ENCODE measurements at places on chromosomes 2 and 18. TPM values are rescaled to one million over a fixed set of nuclear protein-coding genes. Genes with fewer than 3 reads are reported as not detected.

- H3K36me3 ChIP-seq: no peaks in the 10 kb centered on the region
- DNase-seq: peak; percentile 3
- no peak overlapping the region for H3K27ac ChIP-seq
- no peaks in the 10 kb centered on the region for H3K27me3 ChIP-seq
- H3K4me3 ChIP-seq: no peak overlapping the region
Observed at GRCh38 chr18:44036501-44036900, 644.2 kb upstream of the SETBP1 start.

GRCh38 chr2:6181926-6182325 is 489.7 kb downstream of the SOX11 start:
- H3K27me3 ChIP-seq: no peaks in the 10 kb centered on the region
- H3K27ac ChIP-seq: no peak overlapping the region
- H3K36me3 ChIP-seq: no peaks in the 10 kb centered on the region
- peaks cover 10% of the 10 kb centered on the region for H3K4me1 ChIP-seq

The NEB gene
- 1.3 TPM for total RNA-seq

The CHRNG gene
- not detected for total RNA-seq

DNA sequence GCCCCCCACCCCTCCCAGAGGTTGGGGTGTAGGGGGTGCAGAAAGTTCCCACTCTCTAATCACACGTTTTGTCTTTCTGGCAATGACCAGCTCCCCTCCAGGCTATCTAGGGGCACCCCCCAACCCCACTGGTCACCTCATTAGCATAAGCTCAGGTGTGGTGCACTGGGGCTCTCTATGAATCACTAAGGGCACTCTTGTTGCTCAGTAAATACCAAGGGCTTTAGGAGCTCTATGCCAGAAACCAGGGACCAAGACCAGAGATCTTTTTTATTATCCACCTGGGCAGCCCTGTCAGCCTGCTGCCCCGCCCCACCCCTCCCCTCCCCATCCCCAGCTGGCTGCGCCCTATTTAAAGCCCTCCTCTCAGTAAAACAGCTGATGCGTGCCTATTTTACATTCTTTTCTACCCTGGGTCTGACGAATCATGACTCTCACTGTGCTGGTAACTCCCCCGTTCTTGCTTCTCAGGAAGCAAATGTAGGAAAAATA is 24.3 kb downstream of the NCK2 start:
- H3K27ac ChIP-seq: no peak overlapping the region
- no peaks in the 10 kb centered on the region for H3K27me3 ChIP-seq
- peaks cover 13% of the 10 kb centered on the region for H3K4me1 ChIP-seq
- no peak overlapping the region for H3K4me3 ChIP-seq
- no peaks in the 10 kb centered on the region for H3K36me3 ChIP-seq

DNA sequence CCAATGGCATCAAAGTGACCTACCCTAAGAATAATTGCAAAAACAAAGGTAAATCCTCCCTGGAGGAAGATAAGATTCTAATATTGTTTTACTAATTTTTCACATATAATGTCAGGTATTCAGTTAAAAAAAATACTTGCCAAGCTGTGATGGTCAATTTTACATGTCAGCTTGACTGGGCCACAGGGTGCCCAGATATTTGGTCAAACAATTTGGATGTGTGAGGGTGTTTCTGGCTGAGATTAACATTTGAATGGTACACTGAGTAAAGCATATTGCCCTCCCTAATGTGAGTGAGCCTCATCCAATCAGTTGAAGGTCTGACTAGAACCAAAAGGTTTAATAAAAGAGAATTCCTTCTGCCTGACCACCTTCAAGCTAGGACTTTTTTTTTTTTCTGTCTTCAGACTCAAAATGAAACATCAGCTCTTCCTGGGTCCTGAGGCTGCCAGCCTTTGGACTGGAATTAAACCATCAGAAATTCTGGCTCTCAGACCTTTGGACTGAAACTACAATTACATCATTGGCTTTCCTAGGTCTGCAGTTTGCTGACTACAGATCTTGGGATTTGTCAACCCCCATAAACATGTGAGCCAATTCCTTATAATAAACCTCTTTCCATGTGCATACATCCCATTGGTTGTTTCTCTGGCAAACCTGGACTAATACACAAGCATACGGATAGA is 65.4 kb downstream of the LDAH start:
- no peaks in the 10 kb centered on the region for H3K4me1 ChIP-seq
- no peaks in the 10 kb centered on the region for H3K36me3 ChIP-seq
- no peak overlapping the region for H3K27ac ChIP-seq
- H3K27me3 ChIP-seq: no peaks in the 10 kb centered on the region

The CTLA4 gene
- not detected for total RNA-seq

The SRD5A2 gene
- not detected for total RNA-seq

- no peaks in the 10 kb centered on the region for H3K27me3 ChIP-seq
- no peak for DNase-seq
- H3K36me3 ChIP-seq: no peaks in the 10 kb centered on the region
- no peak overlapping the region for H3K27ac ChIP-seq
- H3K4me1 ChIP-seq: 0 out of 2 replicates have a peak, but pooled peaks cover 3% of the 10 kb centered on the region
Observed at GRCh38 chr2:121911036-121911435, 155.6 kb downstream of the TSN start.

The SLC30A3 gene
- not detected for total RNA-seq
